ENCODE measurements at places on chromosomes 11 and 22.

GRCh38 chr11:15216678-15217077, 102.0 kb downstream of the INSC start:
- no peak for DNase-seq

DNA sequence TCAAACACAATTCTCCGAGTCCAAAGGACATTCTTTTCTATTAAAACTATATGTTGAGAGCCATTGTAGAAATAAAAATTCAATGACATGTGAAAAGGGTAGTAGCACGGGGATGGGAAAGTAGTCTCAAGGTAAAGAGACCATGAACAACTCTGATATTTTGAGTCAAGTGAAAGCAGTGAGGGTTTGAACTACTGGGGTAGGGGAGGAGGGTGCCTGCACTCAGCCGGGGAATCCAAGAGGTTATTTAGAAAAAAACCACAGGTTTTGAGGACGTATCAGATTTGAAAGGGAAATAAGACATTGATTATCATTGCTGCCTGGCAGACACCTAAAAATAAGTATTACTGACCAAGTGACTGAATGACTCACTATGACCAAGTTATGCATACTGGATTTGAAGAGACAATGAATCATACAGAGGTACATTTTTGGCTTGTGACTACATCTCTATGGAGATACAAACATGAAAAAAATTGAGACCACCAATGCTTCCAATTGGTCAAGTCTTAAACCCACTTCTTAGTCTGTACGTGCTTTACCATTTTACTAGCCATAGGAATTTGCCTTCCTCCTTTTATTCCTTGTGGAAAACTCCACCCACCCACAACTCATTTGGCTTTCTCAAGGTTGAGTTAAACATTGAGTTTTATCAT, 2.2 kb upstream of the OR52H1 start:
- DNase-seq: no peak

- DNase-seq: no peak
These were observed 225.0 kb downstream of the BLID start for GRCh38 chr11:121890946-121891515.

DNA sequence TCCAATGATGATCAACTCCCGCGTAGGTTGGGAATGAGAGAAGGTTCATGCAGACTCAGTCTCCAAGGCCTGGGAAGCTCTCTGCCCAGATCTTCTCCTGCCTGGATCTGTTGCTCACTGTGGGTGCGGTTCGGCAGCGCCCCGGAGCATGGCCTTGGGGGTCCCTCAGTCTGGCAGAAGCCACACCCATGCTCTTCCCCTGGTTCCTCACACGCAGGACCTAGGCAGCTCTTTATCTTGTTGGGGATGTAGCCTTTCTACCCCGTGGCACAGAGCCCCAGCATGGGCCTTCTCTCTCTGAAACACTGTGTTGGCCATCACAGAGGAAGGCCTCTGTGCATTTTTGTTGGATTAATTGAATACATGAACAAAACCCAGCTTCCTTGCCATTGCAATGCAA, 1461.6 kb downstream of the BRD1 start:
- DNase-seq: no peak

DNA sequence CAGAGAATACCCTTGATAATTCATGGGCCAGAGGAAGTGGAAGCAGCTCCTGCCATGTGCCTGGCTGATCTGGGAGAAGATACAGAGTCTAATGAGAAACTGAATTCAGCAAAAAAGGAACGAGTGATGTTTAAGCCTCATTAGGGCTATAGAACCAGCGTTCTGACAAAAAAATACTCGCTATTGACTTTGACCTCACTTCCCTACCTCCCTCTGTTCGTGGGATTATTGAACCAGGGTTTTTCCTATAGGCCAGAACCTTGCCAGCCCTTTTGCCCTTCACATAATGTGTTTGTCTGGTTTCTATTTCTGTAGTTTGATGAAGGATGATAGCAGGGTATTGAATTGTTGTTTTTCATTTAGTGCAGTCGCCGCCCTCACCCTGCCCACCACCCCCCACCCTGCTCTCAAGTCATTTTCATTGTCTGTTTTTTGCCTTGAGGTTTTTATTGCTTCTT, 7.6 kb upstream of the RBFOX2 start:
- no peak for DNase-seq

GRCh38 chr11:5713695-5714094, 22.6 kb upstream of the OR56B1 start:
- no peak for DNase-seq

DNA sequence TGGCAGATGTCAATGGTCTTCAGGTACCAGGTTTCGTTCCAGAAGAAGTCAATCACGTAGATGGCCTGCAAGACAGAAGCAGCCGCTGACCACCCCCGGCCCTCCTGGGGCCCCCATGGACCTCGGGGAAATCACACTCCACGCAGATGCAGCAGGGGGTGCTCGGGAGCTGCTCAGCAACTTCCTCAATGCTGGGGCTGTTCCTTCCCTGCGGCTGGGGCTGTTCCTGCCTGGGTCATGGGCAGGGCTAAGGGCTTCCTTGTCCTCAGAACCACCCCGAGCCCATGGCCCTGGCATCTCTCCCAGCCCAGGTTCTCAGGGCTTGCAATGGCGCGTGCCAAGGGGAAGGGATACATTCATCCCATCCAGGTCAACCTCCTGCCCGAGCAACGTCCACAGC, 10.3 kb downstream of the DHCR7 start:
- DNase-seq: no peak

GRCh38 chr11:100670140-100670539, 16.9 kb upstream of the ARHGAP42 start:
- DNase-seq: no peak

GRCh38 chr11:8732324-8732670, 49.7 kb downstream of the RPL27A start:
- DNase-seq: no peak

GRCh38 chr11:129778877-129779276, 36.8 kb upstream of the TMEM45B start:
- DNase-seq: no peak

GRCh38 chr11:803770-804598, 1.0 kb downstream of the PIDD1 start:
- no peak for DNase-seq

GRCh38 chr11:124085583-124085982, 29.7 kb upstream of the VWA5A start:
- DNase-seq: no peak

DNA sequence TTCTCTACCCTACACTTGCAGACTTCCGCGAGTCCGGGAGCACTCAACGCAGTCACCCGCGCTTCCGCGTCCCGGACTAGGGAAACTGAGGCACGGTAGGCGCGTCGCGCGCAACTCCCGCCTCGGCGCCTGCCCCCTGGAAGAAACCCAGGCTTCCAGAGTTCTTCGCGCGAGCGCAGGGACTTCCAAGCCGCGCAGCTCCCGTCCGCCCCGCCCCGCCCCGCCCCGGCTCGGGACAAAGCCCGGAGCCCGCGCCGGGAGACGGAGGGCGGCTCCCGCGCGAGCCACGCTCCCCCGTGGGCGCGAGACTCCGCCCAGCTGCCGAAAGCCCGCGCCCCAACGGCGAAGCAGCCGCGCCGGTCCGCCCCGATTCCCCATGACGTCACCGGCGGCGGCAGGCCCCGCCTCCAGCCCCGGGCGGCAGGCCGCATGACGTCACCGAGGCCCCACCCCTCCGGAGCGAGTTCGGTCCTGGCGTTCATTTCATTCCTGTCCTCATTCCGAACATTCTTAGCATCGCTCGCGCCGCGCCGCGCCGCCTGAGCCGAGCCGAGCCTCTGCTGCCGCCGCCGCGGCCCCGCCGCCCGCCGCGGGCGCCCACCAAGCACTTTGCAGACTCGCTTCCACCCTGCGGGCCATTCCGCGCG, at the start of gene TEAD1:
Gene TEAD1, plus strand, starts transcription at position 498 of the 647 bp plus-strand sequence.
- peak; percentile 92 for DNase-seq

GRCh38 chr11:6737872-6738466, 33.8 kb downstream of the OR2AG2 start:
- DNase-seq: no peak

- no peak for DNase-seq
These were observed 512.4 kb downstream of the DLG2 start for GRCh38 chr11:85114786-85115185.

- no peak for DNase-seq
These were observed 21.3 kb downstream of the TECTA start for GRCh38 chr11:121122328-121122727.

DNA sequence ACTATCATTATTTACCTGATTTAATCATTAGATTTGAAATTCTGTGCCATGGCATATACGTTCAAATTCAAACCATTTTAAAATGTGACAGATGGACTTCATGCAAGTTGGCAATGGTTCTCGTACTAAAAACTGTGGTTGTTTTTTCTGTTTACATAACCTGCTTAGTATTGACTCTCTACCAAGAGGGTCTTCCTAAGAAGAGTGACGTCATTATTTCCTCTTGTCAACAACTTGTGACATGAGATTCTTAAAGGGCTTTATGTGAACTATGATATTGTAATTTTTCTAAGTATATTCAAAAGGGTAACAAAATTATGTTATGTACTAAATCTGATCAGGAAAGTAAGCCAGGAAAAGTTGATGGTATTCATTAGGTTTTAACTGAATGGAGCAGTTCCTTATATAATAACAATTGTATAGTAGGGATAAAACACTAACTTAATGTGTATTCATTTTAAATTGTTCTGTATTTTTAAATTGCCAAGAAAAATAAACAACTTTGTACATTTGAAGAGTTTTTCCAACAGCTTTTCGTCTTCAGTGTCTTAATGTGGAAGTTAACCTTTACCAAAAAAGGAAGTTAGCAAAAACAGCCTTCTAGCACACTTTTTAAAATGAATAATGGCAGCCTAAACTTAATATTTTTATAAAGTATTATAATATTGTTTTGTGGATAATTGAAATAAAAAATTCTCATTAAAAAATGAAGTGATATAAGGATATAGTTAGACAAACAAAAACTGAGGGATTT, 87.0 kb downstream of the GRK3 start:
- no peak for DNase-seq

GRCh38 chr11:1988667-1989317, 8.8 kb downstream of the H19 start:
- DNase-seq: no peak

- no peak for DNase-seq
These were observed 27.3 kb downstream of the MARK2 start for GRCh38 chr11:63866211-63866610.

- no peak for DNase-seq
These were observed 311.0 kb downstream of the BUD13 start for GRCh38 chr11:116461789-116462188.

GRCh38 chr11:105673089-105673488, 63.2 kb downstream of the GRIA4 start:
- DNase-seq: no peak

GRCh38 chr22:35893698-35894097, 134.9 kb downstream of the RBFOX2 start:
- no peak for DNase-seq

DNA sequence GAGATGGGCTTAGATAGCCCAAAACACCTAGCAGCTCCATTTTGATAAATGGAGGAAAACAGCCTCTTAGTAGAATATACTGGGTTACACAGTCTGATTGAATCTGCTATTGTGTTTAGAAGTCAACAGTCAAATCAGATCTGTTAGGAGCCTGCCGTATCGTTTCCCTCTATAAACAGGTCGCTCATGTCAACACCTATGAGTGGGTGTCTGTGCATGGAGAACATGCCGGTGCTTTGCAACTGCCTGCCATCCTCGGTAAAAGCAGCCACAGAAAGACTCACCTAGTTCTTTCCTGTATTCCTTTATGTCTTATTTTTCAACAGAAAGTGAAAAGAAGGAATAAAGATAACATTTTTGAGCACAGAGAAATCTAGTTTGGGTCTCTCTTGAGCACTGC, 99.4 kb downstream of the ETS1 start:
- DNase-seq: no peak

- no peak for DNase-seq
These were observed 471.6 kb downstream of the BUD13 start for GRCh38 chr11:116301141-116301540.

- DNase-seq: no peak
These were observed 29.6 kb downstream of the APIP start for GRCh38 chr11:34886609-34887008.

DNA sequence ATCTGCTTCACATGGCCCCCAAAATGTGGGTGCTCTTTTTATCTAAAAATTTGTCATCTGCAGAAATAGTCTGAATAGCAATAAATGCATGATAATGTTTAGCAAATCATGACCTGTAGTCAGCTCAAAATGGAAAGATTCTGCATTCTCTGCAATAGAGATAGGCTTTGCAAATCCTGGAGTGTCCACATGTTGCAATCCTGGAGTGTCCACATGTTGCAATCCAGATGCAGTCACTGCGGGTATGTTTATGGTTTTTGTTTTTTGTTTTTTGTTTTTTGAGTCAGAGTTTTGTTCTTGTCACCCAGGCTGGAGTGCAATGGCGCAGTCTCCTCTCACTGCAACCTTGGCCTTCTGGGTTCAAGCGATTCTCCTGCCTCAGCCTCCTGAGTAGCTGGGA, 20.2 kb upstream of the LRRC32 start:
- DNase-seq: no peak

DNA sequence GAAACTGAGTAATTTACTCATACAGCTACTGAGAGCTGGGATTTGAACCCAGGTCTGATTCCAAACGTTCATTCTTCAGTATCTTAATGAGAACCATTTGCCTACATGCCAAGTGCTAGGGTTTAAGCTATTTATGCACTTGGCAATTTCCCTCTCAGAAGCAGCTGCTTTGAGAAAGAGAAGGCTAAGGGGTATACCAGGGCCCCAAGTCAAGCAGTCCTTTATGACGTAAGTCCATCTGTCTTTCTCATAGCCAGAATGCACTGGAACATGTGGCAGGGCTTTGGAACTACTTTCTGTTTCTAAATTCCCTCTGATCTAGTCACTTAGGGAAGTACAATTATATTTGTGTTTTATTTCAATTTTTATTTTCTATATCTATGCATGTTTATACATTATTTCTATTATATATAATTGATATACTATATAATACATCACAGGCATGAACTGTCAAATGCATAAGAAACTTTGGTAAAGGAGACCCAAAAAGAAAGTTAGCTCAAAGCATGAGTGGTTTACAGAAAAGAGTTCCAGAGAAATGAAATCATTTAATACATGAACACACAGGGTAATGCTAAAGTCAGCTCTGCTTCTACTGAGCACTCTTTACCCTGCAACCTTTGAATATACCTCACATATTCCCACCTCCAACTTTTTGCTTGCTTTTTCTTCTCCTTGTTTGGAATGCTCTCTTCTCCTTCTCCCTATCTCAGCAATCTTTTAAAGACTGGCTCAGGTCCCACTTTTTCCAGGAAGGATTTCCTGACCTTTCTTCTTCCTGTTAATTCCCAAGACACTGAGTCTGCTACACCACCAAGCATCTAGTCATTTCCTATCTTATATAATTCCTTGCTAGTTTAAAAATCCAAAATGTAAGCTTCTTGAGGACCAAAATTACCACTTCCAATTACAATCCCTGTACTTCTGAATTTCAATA, 80.5 kb upstream of the GDPD4 start:
- DNase-seq: no peak
